ENCODE measurements at places on chromosomes 6 and 20.
A peak's percentile ranks its signal among the peaks of the same experiment; 100 is the strongest.

- DNase-seq = no peak
Measured at GRCh38 chr6:87561017-87561416, 28.8 kb downstream of the RARS2 start.

DNA sequence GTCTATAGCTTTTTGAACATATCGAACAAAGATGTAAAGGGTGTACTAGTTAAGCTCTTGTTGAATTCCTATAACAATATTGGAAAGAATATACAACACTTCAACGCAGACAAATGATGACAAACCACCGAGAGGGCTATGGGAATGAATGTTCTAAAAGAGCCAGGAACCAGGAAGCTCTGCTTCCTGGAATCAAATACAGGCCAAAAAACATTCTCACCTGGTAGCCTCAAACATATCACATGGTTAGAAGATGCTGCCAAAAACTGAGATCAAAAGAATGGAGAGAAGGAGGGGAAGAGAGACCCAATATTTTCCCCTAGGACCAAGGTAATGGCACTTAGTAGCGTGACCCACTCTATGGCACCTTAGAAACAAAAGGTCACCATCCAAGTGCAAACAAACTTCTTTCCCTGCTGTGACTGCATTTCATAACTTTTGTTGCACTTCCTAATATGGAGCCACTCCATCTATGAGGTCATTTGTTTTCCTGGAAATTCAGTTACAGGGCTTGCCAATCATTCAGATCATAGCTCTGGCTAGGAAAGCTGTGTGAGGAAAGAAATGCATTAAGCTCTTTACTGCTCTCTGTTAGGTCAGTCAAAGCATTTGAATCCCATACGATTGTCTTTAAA is 199.2 kb upstream of the NT5E start:
- no peak for DNase-seq

DNA sequence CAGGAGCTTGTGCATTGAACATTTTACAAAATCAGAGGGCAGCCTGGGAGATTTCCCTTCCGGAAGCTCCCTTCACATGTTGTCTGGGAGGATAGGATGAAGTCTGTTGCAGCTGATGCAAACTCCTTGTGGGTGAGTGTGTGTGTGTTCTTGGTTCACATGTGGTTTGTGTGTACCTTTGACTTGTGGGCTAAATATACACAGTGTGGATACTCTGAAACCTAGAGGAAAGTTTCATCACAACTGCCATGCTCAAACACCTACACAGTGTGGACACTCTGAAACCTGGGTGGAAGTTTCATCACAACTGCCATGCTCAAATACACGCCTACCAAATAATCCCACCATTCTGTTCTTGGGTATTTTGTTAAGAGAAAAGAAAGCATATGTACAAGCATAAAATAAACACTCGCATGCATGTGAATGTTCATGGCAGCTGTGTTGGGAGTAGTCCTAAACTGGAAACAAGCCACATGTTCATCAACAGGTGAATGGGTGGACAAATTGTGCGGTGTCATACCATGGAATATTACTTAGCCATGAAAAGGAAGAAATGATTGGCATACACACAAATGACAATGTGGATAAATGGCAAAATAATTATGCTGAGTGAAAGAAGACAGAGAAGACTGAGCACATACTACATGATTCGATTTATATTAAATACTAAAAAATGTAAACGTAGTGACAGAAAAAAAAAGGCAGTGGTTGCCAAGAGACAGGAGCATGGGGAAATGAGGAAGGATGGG is 1.8 kb downstream of the SCP2D1 start:
- DNase-seq = no peak

DNA sequence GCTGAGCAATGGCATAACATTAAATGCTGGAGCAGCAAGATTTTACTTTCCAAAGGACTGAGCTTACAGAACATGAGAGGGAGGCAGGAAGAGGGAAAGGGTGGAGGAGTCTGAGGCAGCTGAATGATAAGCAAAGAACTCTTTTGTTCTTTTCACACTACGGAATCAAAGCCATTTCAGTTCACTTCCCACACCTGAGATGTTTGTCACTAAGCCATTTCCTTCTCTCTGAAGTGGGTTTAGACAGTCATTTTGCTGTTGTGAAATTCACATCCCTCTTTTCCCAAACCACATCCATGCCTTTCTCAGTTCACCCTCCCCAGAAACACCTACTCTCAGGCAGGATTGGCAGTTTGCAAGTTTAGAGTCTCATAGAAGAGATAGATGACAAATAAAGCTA is 267.9 kb downstream of the ADGRG6 start:
- no peak for DNase-seq

- no peak for DNase-seq
Measured at GRCh38 chr6:135647521-135647920, 150.0 kb upstream of the AHI1 start.

DNA sequence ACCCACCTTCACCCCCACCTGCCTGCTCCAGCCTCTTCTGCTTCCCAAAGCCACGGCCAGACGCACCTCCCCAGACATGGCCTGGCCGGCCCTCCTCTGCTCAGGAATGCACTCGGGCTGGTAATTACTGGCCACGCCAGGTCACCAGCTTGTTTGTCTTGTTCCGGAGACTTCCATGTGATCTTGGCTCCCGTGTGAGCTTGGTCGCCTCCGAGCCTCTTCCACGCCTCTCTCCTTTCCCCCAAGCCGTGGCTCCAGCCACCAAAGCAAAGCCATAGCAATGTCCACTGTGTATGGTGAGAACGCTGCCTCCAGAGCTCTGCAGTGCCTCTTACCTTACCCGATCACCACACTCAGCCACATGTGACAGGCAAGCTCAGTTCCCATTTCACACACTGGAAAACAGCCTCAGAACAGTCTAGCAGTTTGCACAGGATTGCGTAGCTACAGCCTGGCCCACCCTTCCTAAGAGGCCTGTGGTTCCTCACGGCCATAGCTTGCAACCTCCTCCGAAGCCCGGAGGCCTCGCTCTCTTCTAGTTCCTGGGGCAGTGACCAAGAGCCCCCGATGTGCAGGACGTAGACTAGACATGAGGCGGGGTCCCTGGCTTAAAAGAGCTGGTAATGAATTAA is 48.1 kb upstream of the AFDN start:
- no peak for DNase-seq

DNA sequence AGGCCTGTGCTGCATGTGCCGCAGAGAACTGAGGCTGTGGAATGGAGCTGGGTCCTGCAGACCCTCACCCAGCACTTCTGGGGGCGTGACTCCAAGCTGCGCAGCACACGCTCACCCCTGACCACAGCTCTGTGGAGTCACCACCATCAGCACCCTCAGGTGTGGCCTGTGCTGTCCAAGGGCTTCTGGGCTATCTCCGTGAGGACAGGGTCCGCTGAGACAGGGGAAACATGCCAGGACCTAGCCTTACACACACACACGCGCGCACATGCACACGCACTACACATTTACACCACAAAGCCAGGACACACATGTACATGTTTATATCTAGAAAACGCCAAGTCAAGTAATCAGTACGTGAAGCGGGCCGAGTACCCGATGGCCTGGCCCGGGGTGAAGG is 26.8 kb upstream of the TCFL5 start:
- no peak for DNase-seq

GRCh38 chr20:22762576-22763256 is 178.3 kb upstream of the FOXA2 start:
- DNase-seq = no peak

DNA sequence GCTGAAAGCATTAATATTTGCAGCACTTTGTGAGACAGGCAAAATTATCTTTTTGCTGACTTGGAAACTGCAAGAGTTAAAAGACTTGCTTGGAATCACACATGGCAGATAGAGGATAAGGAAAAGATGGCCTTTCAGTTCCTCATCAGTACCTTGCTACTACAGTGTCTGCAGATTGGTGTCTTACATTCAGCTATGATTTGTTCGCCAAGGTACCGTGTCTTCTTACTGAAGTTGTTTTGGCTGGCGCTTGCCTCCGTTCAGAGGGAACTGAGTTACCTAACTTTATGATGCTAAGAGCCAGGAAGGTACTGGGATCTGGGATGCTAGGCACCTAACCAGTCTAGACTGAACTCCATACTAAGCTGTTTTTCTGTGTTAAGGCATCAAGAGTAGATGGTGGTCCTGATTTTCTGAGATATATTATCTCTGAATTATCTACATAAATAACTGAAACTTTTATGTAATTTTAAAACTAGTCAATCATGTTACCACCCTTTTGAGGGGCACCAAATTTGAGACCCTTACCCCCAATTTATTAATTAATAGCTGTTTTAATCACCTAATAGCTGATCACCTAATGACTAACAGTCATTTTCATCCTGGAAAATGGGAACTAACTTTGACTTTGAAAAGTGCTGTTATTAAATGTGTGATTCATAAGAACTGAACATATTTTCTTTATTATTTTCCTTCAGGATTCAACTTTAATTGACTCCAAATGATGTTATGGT is 2.5 kb downstream of the WTAP start:
- DNase-seq = peak; percentile 45

DNA sequence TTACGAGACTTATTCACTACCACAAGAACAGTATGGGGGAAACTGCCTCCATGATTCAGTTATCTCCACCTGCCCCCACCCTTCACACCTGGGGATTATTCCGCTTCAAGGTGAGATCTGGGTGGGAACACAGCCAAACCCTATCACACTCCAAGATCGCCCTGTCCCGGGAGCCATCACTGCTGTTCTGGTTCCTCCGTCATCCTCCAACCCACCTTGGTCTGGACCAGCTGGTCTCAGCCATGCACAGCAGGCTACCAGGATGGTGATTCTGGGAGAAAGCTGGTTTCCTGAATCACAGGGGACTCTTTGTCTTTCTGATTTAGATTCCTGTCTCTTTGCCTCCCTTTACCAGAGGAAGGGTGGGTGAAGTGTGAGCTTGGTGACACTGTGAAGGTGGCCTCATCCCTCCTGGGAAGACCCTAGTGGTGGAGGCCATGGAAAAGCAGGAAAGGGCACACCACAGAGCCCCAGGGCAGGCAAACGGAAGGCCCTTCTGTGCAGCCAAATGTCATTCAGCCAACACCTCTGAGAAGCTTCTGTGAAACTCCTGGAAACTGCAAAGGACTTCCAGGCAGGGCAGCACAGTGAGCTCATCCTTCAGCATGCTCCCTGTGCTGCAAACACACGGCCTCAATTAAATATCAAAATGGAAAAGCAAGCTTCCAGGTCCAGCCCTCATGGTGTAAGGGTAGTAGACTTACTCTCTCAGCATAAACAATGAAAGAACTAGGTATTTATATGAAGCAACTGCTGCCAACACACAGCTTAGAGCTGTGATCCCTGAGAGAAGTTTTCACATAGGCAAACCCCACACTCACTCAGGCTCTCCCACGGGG is 169.8 kb downstream of the ANKRD60 start:
- DNase-seq = no peak

- no peak for DNase-seq
Measured at GRCh38 chr20:22687676-22688349, 103.4 kb upstream of the FOXA2 start.

DNA sequence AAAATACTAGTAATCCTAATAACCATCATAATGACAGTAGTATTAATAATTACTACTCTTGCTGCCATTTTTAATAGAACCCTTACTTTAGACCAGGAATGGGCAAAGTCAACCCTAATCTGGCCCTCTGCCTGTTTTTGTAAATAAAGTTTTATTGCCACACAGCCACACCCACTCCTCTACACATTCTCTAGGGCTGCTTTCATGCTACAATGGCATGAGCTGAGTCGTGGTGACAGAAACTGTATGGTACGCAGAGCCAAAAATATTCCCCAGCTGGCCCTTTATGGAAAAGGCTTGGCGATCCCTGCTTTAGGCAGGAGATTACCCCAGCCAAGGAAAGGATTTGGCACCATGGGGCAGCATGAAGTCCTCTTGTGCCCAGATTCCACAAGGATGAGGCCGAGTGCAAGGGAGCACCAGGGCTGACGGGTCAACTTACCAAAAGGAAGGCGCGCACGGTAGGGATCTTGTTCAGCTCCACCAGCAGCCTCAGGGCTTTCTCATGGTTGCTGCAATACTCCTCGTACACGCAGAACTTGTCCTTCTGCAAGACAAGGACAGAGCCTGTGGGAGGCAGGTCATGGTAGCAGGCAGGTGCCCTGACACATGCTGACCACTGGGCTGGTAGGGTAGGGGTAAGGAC is 93.6 kb downstream of the PREX1 start:
- DNase-seq = no peak

GRCh38 chr6:16840725-16841124 is 79.5 kb upstream of the ATXN1 start:
- DNase-seq = peak; percentile 51

DNA sequence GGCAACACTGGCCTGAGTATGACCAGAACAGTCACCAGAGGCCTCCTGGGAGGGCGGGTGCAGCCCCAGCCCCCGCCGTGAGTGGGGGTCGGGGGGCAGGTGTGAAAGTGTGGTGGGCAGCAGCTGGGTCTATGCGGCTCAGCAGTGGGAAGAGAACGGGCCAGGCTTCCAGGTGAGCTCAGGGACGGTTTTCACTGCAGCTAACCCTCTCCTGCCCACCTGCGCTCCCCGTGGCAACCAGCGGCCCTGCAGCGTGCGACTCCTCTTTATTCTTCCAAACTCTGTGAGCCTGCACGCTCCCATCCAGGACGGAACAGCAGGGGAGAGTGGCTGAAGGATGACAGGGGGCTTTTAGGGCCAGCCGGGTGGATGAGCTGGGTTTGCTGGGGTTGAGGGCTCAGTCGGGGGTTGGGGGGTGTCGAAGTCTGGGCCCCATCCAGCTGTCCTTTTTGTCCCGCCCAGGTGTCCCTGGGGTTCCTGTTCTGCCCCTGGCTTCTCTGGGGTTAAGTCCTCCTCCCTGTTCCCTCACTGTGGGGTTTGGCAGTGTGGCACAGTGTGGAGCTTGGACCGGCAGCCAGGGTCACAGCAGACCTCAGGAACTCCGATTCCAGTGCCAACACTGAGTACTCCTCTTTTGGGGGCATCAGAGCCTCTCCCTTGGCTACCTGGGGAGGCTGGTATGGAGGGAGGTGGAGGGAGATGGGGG is 859 bp upstream of the BIRC7 start:
- DNase-seq = no peak

- no peak for DNase-seq
Measured at GRCh38 chr6:43298565-43299337, 691 bp downstream of the SLC22A7 start.

DNA sequence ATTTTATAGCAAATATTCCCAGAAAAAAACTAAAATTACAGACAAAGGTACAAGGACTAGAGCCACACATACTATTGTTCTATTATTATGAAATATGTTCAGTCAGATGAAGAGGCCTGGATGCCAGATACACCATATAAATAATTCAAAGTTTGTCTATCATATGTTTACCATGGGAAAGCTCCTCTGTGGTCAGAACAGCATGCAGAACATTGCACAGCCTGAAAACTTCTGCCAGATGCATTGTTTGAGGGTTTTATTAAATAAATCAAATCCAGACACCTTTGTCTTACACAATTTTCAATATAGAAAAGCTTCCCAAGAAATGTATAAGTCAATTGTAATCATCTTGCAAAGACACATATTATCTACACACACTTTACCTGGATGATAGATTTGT is 35.0 kb upstream of the COL21A1 start:
- DNase-seq = no peak
